ENCODE measurements at places on chromosomes 4 and X.
A peak's percentile ranks its signal among the peaks of the same experiment; 100 is the strongest.

DNA sequence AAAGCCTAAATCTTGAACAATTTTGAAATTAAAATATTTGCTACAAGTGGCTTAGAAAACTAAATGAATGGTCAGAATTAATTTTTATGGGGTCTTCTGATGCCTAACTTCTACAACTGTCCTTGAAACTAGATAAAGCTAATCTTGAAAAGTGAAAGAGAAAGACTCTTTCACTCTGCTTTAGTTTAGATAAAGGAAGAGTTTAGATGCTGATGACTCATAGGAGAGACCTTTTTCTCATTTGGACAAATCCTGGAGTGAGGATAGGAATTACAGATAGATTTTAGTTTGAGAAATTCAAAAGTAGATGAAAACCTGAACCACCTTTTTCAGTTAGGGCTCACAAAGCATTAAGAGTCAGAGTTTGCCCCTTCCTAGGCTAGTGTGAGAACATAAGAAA, 342.3 kb upstream of the GRID2 start:
- no peak for DNase-seq

- peak; percentile 59 for DNase-seq
Measured at GRCh38 chr4:102503301-102503746, 2.2 kb downstream of the NFKB1 start.

DNA sequence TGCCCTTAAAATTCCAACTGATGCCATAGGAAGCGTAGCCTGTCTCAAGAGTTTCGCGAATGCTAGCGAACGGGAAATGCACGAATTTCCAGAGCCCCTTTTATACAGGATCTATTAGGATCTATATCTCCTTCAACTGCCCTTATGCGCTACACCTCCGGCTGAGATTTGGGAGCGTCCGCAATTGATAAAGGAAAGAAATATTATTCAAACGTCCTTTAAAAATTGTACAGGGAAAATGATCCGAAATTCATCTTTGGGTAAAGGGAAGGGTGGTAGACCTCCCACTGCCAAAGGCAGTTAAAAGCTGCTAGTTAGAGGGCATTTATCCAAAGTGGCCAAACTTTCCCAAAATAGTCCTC, 609 bp downstream of the NR3C2 start:
- peak; percentile 40 for DNase-seq

GRCh38 chr4:700587-701264, 4.9 kb upstream of the PCGF3 start:
- no peak for DNase-seq

DNA sequence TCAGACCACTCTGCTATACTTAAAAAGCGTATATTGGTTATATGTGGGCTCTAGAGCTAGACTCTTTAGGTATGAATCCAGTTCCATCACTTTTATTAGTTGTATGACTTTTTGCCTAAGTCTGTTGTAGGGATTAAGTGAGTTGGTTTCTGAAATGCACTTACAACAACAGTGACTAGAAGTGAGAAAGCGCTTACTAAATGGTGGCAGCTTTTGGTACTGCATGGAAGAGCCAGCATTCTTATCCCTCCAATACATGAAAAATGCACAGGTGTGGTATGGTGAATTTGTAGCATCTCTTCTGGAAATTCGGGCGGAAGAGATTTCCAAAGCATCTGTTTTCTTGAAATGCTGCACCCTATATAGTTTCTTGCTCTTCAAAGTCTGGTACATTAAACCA, 117.1 kb downstream of the SPANXA1 start:
- no peak for DNase-seq

GRCh38 chr4:16844816-16845586, 53.4 kb downstream of the LDB2 start:
- DNase-seq = no peak

DNA sequence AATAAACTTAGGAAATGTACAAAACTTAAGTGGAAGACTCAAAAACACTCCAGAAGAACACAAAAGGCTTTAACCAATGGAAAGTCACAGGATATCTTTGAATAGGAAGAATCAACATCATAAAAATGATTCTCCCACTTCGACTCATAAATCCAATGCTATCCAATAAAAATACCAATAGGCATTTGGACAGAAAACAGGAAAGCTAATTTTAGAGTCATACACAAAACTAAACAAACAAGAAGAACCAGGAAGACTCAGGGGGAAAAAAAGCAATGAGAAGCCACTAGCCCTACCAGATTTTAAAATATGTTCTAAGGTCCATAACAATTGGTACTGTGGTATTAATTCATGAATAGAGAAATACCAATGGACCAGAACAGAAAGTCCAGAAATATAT, 28.2 kb downstream of the SLC9A7 start:
- DNase-seq = no peak

GRCh38 chrX:6770936-6771335, 236.0 kb upstream of the VCX3A start:
- no peak for DNase-seq

DNA sequence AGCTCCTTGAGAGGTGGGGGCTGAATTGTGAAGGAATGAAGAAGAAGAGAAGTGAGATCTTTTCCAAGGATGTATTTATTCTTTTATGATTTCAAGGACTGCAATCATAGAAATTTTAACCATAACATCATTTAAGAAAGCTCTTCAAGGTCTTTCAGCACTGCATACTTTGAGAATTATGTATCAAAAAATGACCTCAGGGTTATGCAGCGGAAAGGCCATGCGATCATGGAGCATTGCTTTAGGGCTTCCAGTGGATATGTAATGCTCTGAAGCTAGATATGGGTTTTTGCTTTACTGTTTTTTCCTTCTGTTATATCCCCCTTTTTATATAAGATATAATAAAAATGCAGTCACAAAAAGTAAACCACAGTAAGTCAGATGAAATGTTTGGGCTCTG, 38.7 kb downstream of the SGMS2 start:
- DNase-seq = no peak

DNA sequence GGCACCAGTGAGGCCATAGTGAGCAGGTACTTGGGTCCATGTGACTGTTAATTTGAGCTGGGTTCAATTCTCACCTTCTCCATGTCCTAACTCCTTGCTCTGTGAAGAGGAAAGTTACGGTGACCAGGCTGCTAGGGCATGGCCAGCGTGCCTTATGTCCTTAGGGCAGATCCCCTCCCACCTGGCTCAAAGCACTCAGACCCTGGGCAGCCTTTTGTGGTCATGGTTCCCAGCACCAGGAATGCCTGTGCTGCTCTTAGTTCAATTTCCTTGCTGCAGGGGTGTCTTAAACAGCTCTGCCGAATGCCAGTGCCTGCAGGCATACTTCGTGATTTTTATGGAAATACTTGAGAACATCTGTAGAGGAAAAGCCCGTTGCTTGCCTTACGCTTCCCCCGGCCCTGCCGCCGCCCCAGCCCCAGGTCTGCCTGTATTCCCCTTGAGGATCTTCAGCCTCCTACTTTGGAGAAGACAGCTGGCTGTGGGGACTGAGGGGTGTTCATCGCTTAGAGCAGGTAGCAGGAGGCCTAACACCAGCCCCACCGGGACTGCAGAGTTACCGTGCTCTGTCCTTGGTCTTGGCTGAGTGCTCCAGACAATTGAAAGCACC, 3.1 kb upstream of the CDK16 start:
- DNase-seq = no peak

DNA sequence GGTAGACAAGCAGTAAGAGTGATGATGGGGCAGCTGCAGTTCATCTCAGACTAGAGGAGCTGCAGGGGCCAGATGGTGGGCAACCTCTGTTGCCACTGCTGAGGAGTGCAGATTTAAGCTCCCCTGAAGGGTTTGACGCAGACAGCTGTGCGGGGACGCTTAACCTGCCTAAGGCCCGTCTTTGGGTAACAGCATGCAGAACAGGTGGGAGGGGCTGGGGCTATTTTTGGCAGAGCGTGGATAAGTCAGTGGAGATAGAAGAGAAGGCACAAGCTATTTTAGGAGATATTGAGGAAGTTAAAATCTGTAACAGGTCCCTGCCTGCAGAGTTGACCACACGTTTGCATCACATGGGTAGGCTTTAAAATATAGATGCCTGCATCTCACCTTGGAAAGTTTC, 10.5 kb downstream of the CD99 start:
- no peak for DNase-seq

DNA sequence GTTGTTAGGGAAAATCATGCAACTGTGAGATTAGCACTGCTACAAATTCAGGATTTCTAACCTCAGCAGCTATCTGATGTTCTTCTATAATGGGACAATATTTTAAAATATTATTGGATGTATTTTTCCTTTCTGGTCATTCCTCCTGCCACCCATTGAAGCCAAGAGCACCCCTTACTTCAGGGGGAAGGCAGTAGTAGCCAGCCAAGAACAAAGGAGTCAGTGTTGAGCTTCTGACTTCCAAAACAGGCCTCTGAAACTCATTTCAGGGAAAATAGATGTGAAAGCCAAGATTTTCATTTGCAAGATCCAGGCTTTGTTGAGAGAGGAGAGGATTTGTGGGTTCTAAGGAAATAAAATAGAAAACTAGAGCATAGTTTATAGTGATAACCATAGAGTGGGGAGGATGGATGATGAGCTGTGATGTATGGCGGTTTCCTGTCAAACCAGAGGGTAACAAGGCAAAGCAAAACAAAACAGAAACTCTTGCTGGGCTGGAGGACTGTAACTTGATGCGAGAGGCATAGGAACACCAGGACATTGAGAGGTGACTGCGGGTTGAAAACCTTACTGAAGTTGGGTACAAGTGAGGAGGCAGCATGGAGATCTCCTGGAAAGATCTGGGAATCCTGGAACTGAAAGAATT, 173.7 kb upstream of the LEF1 start:
- no peak for DNase-seq

GRCh38 chrX:124300405-124300804, 32.1 kb upstream of the TEX13D start:
- no peak for DNase-seq

DNA sequence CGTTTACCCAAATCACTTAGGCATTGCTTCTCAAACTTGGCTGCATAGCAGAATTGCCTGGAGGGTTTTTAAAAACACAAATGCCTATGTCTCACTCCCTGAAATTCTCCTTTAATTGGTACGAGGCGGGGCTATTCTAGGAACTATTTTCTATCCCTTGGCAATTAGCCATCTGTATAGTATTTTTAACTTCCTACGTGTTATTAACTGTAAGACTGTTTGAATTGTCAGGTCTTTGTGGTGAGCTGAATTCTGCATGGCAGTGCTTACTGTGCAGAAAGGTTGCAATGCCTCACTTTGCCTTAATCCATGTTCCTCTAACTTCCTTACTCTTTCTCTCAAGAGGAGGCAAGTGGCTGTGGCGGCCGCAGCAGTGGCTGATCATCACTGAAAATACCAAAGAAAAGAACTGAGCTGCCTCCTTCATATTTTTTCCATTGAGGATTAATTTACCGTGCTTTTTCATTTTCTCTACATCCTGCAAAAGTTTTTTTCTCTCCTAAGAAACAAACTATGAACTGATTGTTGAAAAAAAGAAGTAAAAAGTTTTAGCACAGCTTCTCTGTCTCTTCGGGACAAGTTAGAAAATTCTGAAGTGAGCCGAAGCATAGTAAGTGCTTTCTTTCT, at the start of gene SHROOM3:
SHROOM3 (plus strand) TSS at position 329 of the 627 bp plus-strand sequence. CDS start 824 bp downstream, outside the sequence.
- no peak for DNase-seq

DNA sequence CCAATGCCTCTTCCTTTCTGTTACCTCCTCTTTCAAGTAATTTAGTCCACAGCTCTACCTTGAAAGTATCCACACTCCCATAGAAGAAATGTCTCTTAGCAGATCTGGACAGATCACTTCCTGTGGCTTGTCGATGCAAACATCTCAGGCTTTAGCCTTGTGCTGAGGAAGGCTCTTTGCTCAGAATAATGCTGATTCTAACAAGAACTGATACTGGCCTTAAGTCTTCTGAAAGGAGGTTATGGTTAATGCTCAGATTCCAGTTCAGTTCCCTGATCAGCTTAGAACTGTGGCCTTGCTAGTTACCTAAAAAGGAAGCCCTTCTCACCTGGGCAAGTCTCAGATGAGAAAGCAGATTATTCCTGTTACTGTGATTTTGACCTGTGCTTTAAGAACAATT, 230.1 kb upstream of the FAT4 start:
- DNase-seq = no peak

DNA sequence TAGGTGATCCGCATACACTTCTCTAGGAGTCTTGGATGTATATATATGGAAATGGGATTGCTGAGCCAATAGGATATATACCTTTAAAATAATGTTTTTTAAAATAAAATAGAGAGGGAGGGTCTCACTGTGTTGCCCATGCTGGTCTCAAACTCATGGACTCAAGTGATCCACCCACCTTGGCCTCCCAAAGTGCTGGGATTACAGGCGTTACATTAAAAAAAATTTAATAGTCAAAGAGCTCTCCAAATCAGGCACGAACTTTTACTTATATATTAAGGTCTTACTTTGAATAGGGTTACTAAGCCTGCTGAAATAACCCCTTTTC, 109.0 kb downstream of the GNL3L start:
- DNase-seq = no peak

GRCh38 chrX:136260776-136261175, 9.6 kb upstream of the MAP7D3 start:
- no peak for DNase-seq

- no peak for DNase-seq
Measured at GRCh38 chr4:26647523-26648224, 63.8 kb downstream of the TBC1D19 start.

DNA sequence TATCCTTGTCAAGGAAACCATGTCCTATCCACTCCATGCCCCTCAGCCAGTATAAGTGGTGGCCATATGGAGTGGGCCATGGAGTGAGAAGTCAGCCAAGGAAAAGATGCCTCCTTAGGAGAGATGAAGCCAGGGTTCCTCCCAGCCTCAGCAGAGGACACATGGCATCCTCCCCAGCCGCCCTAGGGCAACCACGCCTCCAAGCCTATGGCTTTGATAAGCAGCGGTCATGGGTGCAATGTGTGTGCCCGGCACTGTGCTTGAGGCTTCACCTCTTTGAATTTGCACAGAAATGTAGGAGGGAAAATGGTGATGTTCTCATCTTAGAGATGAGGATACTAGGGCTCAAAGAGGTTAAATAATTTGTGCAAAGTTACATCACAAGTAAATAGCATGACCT, 34.6 kb upstream of the TBC1D14 start:
- DNase-seq = no peak

- DNase-seq = no peak
Measured at GRCh38 chr4:48134081-48134480, at the start of gene TXK. Gene TXK, minus strand, starts transcription at chr4:48134250. Its CDS starts 80 bp downstream, at chr4:48134170.

GRCh38 chr4:83910693-83911092, 374.8 kb downstream of the GPAT3 start:
- DNase-seq = no peak

DNA sequence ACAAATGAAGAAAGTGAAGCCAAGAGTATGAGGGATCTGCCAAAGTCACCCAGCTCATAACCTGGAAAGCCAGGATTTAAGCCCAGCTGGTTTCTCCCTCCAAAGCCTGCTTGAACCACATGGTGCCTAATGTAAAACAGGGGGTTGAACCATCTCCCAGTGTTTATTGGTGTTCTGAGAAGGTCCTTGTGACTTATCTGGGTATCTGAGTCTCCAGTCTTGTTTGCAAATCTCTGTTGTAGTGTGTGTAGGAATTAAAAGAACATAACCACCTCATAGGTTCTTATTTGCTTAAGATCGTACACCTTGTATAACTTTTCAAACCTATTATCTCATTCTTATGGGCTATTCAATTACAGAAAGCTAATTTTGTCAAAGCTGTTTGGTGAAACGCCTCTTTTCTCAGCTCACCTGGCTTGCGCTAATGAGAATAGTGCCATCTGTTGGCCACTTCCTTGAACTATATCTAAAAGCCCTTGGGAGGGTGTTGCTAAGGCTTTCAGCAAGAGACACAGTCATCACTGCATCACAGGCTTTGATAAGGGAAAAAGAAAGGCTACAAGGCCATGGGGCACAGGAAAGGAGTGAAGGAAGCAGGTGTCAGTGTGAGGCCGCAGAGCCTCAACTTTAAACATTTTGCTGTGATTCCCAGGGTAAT, 34.0 kb downstream of the ETDB start:
- DNase-seq = peak; percentile 67

Data from G401 (cell line).